ENCODE measurements at places on chromosomes 2 and 18.

GRCh38 chr18:67305466-67305865 lies 211.1 kb downstream of the DSEL start:
- no peak overlapping the region for H3K27ac ChIP-seq
- no peaks in the 10 kb centered on the region for H3K36me3 ChIP-seq
- H3K4me3 ChIP-seq: no peak overlapping the region
- DNase-seq: no peak

GRCh38 chr2:192026825-192027120 lies 168.0 kb downstream of the TMEFF2 start:
- H3K4me1 ChIP-seq: no peaks in the 10 kb centered on the region
- no peak for DNase-seq
- H3K36me3 ChIP-seq: no peaks in the 10 kb centered on the region
- no peak overlapping the region for H3K4me3 ChIP-seq
- peaks cover 3% of the 10 kb centered on the region for H3K27me3 ChIP-seq

- H3K4me1 ChIP-seq: peaks cover 6% of the 10 kb centered on the region
- DNase-seq: no peak
- no peaks in the 10 kb centered on the region for H3K27me3 ChIP-seq
These were observed 5.3 kb upstream of the ORC2 start for GRCh38 chr2:200968735-200969134.

GRCh38 chr2:219362524-219363164 lies 25.1 kb downstream of the DNPEP start:
- peaks cover 2% of the 10 kb centered on the region for H3K27me3 ChIP-seq
- no peak for DNase-seq
- H3K27ac ChIP-seq: no peak overlapping the region
- peaks cover 9% of the 10 kb centered on the region for H3K4me1 ChIP-seq
- no peak overlapping the region for H3K4me3 ChIP-seq

GRCh38 chr2:157432475-157433106 lies 11.3 kb downstream of the CYTIP start:
- H3K27ac ChIP-seq: peak overlapping the region; percentile 90
- peaks cover 71% of the 10 kb centered on the region for H3K36me3 ChIP-seq
- peaks cover 33% of the 10 kb centered on the region for H3K4me1 ChIP-seq
- no peak for DNase-seq
- no peaks in the 10 kb centered on the region for H3K27me3 ChIP-seq
- H3K4me3 ChIP-seq: peak overlapping the region; percentile 87

- H3K36me3 ChIP-seq: no peaks in the 10 kb centered on the region
- H3K27ac ChIP-seq: no peak overlapping the region
- no peak overlapping the region for H3K4me3 ChIP-seq
- H3K4me1 ChIP-seq: no peaks in the 10 kb centered on the region
- no peaks in the 10 kb centered on the region for H3K27me3 ChIP-seq
These were observed 36.8 kb downstream of the STON1 start for GRCh38 chr2:48566592-48567310.

- no peaks in the 10 kb centered on the region for H3K4me1 ChIP-seq
- H3K4me3 ChIP-seq: no peak overlapping the region
- H3K27me3 ChIP-seq: no peaks in the 10 kb centered on the region
- no peak for DNase-seq
These were observed 24.3 kb upstream of the ASPRV1 start for GRCh38 chr2:69985688-69986087.

- no peak overlapping the region for H3K27ac ChIP-seq
- H3K36me3 ChIP-seq: no peaks in the 10 kb centered on the region
- no peak for DNase-seq
These were observed 56.3 kb upstream of the MSH2 start for GRCh38 chr2:47346638-47347037.

- no peak for DNase-seq
- H3K4me1 ChIP-seq: no peaks in the 10 kb centered on the region
- H3K27me3 ChIP-seq: no peaks in the 10 kb centered on the region
- H3K4me3 ChIP-seq: no peak overlapping the region
- H3K27ac ChIP-seq: no peak overlapping the region
These were observed 328.3 kb downstream of the EPHA4 start for GRCh38 chr2:221243771-221244170.

DNA sequence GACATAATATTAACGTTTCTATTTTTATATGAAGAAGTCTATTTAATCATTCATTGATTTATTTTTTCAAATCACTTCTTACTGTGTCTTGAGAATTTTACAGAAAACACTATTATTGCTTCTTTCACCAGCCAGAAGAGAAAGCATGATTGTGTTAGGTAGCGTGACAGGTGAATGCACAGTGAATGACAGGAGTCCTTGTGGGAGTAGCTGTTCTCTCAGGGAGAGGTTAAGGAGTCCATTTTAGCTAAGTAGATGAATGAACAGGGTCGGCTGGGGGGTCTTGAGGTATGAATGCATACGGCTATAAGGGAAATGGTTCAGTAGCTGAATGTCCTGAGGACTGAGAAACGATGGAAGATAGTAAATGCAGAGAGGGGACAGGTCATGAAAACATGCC lies 56.2 kb downstream of the CTNNA2 start:
- no peak overlapping the region for H3K4me3 ChIP-seq
- H3K4me1 ChIP-seq: no peaks in the 10 kb centered on the region
- no peaks in the 10 kb centered on the region for H3K36me3 ChIP-seq
- no peak overlapping the region for H3K27ac ChIP-seq

GRCh38 chr18:3605954-3606443 lies 156.0 kb downstream of the TGIF1 start:
- peak overlapping the region; percentile 85 for H3K27ac ChIP-seq
- H3K4me1 ChIP-seq: peaks cover 45% of the 10 kb centered on the region
- no peaks in the 10 kb centered on the region for H3K27me3 ChIP-seq
- DNase-seq: peak; percentile 58

DNA sequence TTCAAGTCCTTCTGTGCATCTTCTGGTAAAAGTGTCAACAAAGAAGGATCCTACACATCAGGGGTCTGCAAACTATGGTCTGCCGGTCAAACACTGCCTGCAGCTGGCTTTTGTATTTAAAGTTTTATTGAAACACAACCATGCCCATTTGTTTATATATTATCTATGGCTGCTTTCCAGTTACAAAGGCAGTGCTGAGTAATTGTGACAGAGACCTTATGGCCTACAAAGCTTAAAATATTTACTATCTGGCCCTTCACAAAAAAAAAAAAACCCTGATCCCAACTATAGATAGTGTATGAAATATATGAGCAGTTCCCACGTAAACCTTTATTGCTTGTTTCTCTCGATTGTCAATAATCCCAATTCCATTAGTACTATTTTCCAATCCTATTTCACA lies 101.4 kb downstream of the RBMS1 start:
- H3K27ac ChIP-seq: no peak overlapping the region
- H3K4me1 ChIP-seq: peaks cover 70% of the 10 kb centered on the region
- no peak overlapping the region for H3K4me3 ChIP-seq
- H3K36me3 ChIP-seq: no peaks in the 10 kb centered on the region
- no peak for DNase-seq

DNA sequence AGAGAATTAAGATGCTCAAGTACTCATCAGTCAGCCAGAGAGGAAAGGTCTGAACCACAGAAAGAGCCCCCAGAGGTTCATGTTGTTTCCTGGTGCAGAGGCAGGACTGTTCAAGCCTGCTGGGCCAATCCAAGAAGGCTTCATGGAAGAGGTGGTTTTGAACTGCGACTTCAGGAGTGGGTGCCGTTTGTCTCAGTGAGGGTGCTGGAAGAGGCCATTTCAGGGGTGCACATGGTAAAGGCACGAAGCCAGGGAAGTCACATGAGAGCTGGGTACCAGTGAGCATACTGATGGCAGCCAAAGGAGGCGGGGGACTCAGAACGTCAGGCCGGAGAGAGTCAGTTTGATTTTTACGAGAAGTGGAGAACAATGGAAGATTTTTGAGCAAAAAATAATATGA lies 55.5 kb downstream of the EMILIN2 start:
- H3K27ac ChIP-seq: no peak overlapping the region
- no peak overlapping the region for H3K4me3 ChIP-seq
- no peaks in the 10 kb centered on the region for H3K27me3 ChIP-seq
- no peaks in the 10 kb centered on the region for H3K36me3 ChIP-seq
- DNase-seq: no peak

GRCh38 chr2:28366496-28367282 lies 26.0 kb upstream of the FOSL2 start:
- peak; percentile 72 for DNase-seq
- peaks cover 16% of the 10 kb centered on the region for H3K27me3 ChIP-seq
- peak overlapping the region; percentile 58 for H3K4me3 ChIP-seq

- no peaks in the 10 kb centered on the region for H3K36me3 ChIP-seq
- H3K4me1 ChIP-seq: no peaks in the 10 kb centered on the region
- no peaks in the 10 kb centered on the region for H3K27me3 ChIP-seq
- no peak overlapping the region for H3K27ac ChIP-seq
- no peak overlapping the region for H3K4me3 ChIP-seq
These were observed 82.3 kb downstream of the TFCP2L1 start for GRCh38 chr2:121202541-121203310.

- H3K4me3 ChIP-seq: no peak overlapping the region
- H3K4me1 ChIP-seq: no peaks in the 10 kb centered on the region
These were observed 96.3 kb upstream of the RASGRP3 start for GRCh38 chr2:33380001-33380609.

GRCh38 chr2:51107841-51108240 lies 75.9 kb upstream of the NRXN1 start:
- no peaks in the 10 kb centered on the region for H3K36me3 ChIP-seq
- DNase-seq: no peak
- H3K27me3 ChIP-seq: no peaks in the 10 kb centered on the region
- no peak overlapping the region for H3K27ac ChIP-seq
- no peak overlapping the region for H3K4me3 ChIP-seq

- no peak overlapping the region for H3K27ac ChIP-seq
- H3K36me3 ChIP-seq: no peaks in the 10 kb centered on the region
- H3K27me3 ChIP-seq: no peaks in the 10 kb centered on the region
- no peak overlapping the region for H3K4me3 ChIP-seq
These were observed 81.4 kb upstream of the XPO1 start for GRCh38 chr2:61619561-61619960.

DNA sequence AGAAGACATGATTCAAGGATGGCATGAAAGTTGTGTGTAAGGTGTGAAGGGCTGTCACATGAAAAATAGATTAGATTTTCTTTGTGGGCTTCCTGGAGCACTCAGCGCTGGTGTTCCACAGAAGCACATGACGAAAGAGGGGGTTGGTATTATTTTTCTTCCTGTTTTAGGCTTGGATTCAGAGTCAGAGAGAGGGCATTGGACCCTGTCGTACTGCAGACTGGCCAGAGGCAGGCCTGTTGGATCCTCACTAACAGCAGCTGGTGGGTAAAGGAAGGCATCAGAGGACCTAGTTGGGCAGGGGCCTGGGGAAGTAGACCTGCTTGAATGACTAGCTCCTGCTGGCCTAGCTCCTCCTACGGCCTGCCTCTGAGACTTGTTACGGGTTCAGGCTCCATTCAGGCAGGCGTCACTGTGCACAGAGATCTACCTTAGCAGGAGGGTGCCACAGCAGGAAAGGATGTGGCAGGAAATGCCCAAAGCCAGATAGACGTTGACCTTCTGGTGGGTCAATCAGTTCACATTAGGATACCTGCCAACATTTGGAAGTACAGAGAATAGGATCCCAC lies 13.1 kb downstream of the CTLA4 start:
- DNase-seq: no peak
- no peak overlapping the region for H3K4me3 ChIP-seq
- H3K27me3 ChIP-seq: no peaks in the 10 kb centered on the region
- no peaks in the 10 kb centered on the region for H3K36me3 ChIP-seq
- H3K27ac ChIP-seq: no peak overlapping the region

All from T-cell (primary cell).